ENCODE measurements at places on chromosomes 3 and 15. TPM values are rescaled to one million over a fixed set of nuclear protein-coding genes. Genes with fewer than 3 reads are reported as not detected.
A peak's percentile ranks its signal among the peaks of the same experiment; 100 is the strongest.

Gene KBTBD13
- 7.8 TPM for polyA plus RNA-seq

Gene CDHR4
- polyA plus RNA-seq = 0.80 TPM

Gene NRG4
- not detected for polyA plus RNA-seq

- DNase-seq = no peak
- H3K4me1 ChIP-seq = peaks cover 23% of the 10 kb centered on the region
- no peaks in the 10 kb centered on the region for H3K27me3 ChIP-seq
Observed at GRCh38 chr3:37588758-37589157, 272.9 kb upstream of the CTDSPL start.

DNA sequence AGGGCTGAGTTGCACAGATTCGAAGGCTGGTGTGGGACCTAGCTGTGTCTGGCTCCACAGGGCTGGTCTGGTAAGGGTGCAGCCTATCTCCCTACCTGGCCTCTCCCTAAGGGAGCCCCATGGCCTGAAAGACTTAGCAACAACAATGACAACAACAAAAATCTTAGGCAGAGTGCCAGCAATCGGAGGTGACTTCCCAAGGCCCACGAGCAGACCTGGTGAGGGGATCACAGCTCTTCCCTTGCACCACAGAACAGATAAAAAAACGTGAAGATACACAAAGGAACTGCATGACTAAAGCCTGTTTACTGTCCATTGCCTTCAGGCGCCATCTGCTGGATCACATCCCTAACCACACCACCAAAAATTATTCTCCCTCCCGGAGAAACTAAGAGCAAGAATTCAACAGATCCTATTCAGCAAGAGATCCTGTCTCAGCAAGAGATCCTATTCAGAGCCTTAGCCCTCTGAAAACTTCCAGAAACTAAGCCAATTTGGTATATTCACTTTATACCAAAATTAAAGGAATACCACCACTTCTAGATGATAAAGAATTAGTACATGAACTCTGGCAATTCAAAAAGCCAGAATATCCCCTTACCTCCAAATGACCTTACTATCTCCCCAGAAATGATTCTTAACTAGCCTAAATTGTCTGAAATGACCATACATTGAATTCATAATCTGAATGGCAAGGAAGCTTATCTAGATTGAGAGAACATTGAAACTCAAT, 24.1 kb upstream of the OR5K4 start:
- H3K27me3 ChIP-seq = no peaks in the 10 kb centered on the region
- DNase-seq = no peak
- H3K4me1 ChIP-seq = no peaks in the 10 kb centered on the region
- no peak overlapping the region for H3K27ac ChIP-seq

Gene ROBO1
- polyA plus RNA-seq = 2.8 TPM

DNA sequence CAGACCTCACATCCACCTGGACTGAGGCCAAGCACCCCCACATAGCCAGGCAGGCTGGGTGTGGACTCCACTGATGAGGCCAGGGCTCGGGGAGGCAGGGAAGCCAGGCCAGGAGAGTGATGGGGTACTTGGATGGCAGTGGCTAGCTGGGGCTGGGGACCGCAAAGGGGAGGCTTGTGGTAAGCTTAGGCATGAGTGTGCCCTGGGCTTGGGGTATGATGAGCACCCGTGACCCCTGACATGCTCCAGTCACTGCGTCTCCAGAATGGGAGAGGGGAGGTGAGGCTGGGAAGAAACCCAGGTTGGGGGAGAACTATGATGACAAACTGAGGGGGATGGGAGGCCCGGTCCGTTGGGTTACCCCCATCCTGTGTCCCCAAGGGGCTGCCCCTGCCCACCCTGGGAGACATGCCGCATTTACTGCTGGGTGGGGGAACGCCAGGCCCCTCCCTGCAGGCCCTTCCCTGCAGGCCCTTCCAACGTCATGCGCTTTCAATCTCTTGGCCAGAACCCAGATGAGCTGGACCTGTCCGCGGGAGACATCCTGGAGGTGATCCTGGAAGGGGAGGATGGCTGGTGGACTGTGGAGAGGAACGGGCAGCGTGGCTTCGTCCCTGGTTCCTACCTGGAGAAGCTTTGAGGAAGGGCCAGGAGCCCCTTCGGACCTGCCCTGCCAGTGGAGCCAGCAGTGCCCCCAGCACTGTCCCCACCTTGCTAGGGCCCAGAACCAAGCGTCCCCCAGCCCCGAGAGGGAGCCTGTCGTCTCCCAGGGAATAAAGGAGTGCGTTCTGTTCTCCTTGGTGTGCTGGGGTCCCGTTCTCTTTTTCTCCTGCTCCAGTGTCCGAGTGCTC, 34.1 kb downstream of the TSPAN3 start:
- no peak overlapping the region for H3K27ac ChIP-seq
- no peaks in the 10 kb centered on the region for H3K4me1 ChIP-seq
- DNase-seq = peak; percentile 4

- no peaks in the 10 kb centered on the region for H3K4me1 ChIP-seq
- H3K4me3 ChIP-seq = no peak overlapping the region
- no peak for DNase-seq
- H3K27me3 ChIP-seq = no peaks in the 10 kb centered on the region
Observed at GRCh38 chr15:25900431-25900830, 37.3 kb upstream of the ATP10A start.

Gene ANKRD63
- polyA plus RNA-seq = not detected

DNA sequence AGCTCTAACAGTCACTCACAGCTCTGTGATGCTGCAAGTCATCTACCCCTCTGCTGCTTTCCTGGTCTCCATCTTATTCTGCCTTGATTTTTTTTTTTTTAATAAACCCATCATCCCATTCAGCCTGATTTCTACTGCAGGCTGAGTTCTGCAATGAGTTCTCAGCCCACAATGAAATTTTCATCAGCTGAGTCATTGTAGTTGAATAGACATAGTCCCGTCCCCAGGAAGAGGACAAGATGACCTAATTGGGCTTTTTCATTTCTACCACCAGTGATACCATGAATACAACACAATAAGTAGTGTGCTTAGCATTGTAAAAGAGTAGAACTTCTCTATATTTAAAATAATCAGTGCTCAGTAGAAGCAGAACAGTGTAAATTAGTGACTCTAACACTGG, 59.3 kb downstream of the C3orf85 start:
- H3K36me3 ChIP-seq = no peaks in the 10 kb centered on the region
- no peak for DNase-seq
- H3K27ac ChIP-seq = no peak overlapping the region
- H3K4me1 ChIP-seq = no peaks in the 10 kb centered on the region
- no peak overlapping the region for H3K4me3 ChIP-seq

DNA sequence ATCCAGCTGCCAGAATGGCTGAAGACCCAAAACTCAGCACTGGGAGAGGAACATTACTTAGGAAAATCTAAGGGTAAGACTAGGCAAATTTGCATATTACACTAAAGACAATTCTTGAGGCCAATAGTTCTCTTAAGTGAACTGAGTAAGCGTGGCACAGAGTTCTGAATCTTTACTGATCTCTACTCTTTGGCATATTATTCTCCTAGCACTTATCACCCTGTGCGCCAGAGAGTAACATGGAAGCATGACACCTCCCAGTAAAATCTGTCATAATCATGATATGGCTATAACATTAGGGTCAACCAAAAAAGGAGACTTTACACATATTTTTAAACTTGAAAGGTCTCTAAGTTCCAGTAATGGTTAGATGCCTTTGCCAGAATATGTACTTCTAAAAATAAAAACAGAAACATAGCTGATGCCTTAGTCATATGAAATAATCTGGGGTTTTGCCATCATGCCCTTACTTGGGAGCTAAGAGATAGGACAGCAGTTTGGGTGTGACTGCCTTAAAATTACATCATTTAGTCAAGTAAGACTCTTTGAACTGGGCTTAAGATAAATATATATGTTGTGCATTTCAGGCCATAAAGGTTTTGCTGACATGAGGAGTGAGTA, 290.5 kb downstream of the PLCL2 start:
- H3K27me3 ChIP-seq = no peaks in the 10 kb centered on the region
- H3K4me1 ChIP-seq = peaks cover 28% of the 10 kb centered on the region
- H3K4me3 ChIP-seq = no peak overlapping the region
- H3K27ac ChIP-seq = no peak overlapping the region

GRCh38 chr3:160125258-160125657, 100.0 kb upstream of the C3orf80 start:
- H3K36me3 ChIP-seq = no peaks in the 10 kb centered on the region
- no peak overlapping the region for H3K4me3 ChIP-seq
- no peak for DNase-seq
- H3K27me3 ChIP-seq = peaks cover 12% of the 10 kb centered on the region
- H3K4me1 ChIP-seq = peaks cover 30% of the 10 kb centered on the region

- H3K27me3 ChIP-seq = no peaks in the 10 kb centered on the region
- no peak for DNase-seq
- H3K36me3 ChIP-seq = no peaks in the 10 kb centered on the region
- no peak overlapping the region for H3K4me3 ChIP-seq
Observed at GRCh38 chr3:188951734-188952133, 220.0 kb upstream of the TPRG1 start.

- no peak overlapping the region for H3K4me3 ChIP-seq
- no peak for DNase-seq
- H3K4me1 ChIP-seq = no peaks in the 10 kb centered on the region
- H3K27ac ChIP-seq = no peak overlapping the region
Observed at GRCh38 chr3:60841355-60841754, 409.9 kb downstream of the FHIT start.

GRCh38 chr3:52524752-52525679, 8.6 kb downstream of the NT5DC2 start:
- H3K4me3 ChIP-seq = no peak overlapping the region
- H3K27ac ChIP-seq = peak overlapping the region; percentile 63

Gene HDAC11
- polyA plus RNA-seq = 15.9 TPM

Gene CFAP100
- polyA plus RNA-seq = not detected

Gene OR5K2
- not detected for polyA plus RNA-seq

DNA sequence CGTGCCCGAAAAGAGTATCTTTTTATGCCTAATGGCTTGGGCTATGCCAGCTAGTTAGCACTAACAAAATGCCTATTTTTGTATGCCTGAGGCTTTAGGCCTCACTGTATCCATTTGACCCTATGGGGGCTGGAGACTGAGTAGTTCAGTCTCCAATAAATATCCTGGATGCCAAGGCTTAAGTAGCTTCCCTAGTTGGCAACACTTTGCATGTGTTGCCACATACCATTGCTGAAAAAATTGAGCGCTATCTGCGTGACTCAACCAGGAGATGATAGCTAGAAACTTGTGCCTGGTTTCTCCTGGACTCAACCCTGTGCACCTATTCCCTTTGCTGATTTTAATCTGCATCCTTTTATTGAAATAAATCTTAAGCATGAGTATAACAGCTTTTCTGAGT, 58.4 kb upstream of the ATP2C1 start:
- DNase-seq = no peak
- H3K27me3 ChIP-seq = no peaks in the 10 kb centered on the region
- no peak overlapping the region for H3K27ac ChIP-seq
- no peaks in the 10 kb centered on the region for H3K36me3 ChIP-seq
